ENCODE measurements at places on chromosomes 6 and 20.

DNA sequence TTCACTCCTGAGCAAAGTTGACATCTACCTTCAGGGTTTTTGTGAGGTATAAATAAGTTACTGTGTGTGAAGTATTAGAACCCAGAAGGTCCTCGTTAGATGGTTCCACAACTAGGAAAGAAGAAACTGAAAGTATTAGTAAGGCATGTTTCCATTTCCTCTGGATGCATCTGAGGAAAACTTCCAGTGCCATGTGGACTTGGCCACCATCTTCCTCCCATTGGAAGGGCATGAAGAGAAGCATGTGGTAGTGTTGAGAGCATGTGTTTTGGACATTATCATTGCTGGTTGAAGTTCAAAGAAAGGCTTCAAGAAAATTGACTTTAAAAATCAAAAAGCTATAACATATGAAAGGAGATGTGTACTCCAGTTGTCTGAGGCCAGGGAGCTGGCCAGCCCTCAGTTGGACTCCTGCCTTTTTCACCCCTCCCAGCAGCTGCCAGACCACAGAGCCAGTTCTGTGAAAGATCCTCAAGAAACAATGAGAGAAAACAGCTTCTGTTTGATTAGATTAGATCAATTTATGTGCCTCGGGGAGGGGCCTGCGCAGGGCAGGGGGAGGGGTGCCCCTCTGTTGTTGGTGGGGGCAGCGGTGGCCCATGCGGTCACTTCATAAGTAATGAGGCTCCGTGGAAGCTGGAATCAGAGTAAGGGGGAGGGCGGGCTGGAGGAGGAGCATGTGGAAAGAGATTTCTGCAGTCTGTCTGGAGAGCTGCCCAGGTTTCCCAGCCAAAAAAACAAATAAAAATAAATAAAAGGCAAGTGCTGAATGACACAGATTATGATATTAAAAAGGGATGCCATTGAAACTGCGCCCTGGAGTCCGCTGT is 154.0 kb downstream of the JARID2 start:
- DNase-seq: no peak

DNA sequence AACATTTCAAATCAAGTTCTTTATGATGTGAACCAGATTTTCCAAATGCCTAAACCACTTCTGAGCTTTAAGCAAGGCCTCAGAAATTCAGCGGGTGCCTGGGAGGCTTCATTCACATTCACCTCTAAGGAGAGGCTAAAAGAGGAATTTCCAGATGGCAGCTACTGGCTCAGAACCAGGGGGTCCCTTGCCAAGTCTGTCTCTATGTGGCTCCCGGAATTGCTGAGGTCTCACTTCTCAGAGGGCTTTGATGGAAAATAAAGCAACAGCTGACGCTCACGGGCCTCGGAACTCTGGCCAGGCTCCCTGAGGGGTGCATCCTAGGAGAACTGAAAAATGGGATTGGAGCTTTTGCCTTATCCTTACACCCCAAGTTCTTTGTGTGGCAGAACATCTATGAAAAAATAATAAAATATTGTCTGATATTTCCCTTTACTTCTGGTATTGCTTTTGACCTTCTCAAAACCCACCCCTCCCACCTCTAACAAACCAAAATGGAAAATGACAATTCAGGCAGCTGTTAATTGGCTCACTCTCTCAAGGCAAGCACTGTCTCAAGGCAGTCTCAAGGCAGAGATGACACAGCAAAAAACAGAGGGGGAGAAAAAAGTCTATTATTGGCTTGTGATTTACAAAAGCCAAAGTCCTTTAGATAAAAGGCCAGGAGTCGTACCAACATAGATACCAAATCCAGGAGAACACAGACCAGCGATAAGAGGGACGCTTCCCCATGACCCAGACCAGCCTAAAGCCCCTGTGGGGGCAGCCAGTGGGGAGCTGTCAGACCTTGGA is 21.8 kb upstream of the LRRN4 start:
- DNase-seq: no peak

DNA sequence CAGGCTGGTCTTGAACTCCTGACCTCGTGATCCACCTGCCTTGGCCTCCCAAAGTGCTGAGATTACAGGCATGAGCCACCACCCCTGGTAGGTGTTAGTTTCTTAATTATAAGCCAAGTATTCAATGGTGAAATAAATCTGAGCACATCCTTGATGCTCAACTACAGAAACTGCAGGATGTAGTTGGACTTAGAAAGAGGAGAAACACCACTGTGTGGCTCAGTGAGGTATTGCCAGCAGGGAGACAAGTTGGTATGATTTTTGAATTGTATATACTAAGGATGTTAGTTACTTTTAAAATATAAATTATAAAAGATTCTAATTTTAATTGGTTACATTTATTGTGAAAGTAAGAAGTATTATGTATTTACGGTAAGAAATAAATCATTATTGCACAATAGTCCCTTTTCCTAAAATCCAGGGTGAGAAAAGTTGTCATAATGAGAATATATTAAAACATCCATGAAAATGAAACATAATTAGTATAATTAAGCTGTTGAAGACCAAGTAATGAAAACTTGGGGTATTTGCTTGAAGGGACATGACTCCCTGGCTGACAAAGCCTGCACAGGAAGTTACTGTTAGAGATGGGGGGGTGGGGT is 17.6 kb downstream of the SLC18B1 start:
- no peak for DNase-seq

GRCh38 chr20:63234693-63235398 is 859 bp upstream of the BIRC7 start:
- DNase-seq: peak; percentile 12

- DNase-seq: no peak
Observed at GRCh38 chr20:35699957-35700624, 886 bp downstream of the ROMO1 start.

DNA sequence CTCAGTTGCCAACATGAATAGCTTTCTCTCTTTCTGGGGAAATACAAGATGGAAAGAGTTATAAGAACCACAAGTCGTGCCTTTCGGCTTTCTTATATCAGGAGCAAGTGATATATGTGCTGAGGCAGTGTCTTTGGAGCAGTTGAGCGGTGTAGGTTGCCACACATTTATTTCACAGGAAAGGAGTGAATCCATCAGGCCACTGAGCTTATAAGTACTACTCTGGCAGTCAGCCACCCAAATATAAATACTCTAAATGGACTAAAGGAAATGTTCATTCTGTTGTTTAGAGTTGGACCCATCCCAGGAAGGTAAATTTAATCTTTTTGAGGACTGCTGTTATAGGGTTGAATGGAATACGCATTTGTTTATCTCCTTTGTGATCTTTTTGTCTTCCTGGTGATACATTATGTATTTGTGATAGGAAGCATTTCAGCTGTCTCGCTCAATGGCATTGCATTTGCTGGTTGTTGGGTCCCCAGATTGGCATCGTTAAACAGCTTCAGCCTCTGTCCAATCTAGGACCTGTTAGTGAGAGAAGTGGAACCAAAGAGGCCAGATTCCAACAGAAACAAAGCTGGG is 139.7 kb downstream of the SOBP start:
- DNase-seq: no peak

DNA sequence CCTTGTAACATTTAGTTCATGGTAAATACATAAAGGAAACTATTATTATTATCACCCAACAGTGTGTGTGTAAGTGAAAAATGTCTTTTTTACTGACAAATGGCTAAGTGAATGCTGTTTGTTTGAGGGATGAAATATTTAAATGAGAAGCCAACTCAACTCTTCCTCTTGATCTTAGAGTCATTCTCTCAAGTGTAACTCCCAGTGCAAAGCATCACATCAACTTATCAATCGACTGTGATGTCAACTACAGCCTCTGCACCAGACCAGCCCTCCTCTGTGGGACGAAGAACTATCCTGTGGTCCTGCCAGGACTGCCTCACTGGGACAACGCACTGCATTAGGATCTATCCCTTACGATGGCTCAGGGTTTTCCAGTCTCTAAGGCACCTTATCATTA is 5.3 kb downstream of the C6orf15 start:
- DNase-seq: no peak

GRCh38 chr6:56419191-56419590 is 171.8 kb upstream of the COL21A1 start:
- DNase-seq: no peak

GRCh38 chr6:9634776-9635175 is 780.1 kb downstream of the TFAP2A start:
- no peak for DNase-seq

DNA sequence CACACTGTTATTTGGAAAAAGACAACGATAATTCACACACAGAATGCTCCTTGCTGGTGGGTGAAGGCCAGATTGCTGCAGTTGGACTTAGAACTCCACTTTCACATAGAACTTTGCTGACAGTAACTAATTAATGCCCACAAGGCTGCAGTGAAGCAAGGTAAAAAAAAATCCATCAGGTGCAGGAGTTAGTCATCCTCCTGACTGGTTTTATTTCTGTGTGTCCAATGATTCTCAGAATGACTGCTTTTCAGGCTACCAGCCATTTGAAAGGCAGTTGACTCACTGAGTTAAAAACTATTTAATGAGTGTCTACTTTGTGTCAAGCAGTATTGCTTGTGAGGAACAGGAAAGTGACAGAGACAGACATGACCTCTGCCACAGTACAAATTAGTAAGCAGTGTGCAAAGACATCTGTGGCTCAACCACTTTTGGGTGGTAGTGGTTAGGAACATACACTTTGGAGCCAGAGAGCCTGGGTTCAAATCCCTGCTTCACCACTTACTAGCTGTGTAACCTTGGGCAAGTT is 41.9 kb downstream of the ELOVL5 start:
- DNase-seq: no peak

DNA sequence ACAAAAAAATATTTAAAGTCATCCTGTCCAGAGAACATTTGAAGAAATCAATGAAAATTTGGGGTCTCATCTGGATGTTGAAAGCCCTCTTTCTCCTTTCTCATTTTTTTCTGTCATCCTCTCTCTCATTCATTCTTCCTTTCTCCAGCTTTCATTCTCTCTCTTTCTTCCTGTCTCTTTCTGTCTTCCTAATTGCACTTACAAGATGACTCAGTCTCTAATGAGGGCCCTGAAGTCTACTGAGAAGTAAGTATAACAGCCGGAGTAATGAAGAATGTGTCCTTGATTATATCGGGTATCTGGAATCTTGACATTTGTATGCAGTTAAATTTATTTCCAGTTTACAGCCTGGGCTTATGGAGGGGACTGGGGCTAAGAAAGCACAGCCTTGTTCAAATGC is 232.2 kb upstream of the SULF2 start:
- DNase-seq: no peak

- DNase-seq: no peak
Observed at GRCh38 chr6:145733810-145734209, 1.5 kb downstream of the EPM2A start.

- DNase-seq: no peak
Observed at GRCh38 chr20:47638851-47639250, 137.2 kb downstream of the NCOA3 start.

- DNase-seq: no peak
Observed at GRCh38 chr20:25553819-25554296, 31.5 kb downstream of the NINL start.

DNA sequence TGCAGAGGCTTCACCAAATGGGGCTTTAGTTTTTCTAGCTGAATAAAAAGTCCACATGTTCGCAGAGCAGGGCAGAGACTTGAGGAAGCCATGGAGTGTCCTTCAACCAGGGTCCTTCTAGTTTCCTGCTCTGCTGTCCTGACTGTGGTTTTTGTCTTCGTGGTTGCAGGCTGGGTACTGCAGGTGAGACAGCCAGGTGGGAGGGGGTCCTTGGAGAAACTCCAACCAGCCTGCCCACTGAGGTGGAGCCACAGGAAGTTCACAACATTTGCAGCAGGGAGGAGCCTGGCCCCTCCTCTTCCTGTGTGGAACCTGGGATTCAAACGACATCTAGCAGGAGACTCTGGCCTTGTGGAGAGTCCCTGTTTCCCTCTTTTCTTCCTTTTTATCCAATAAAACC is 68.8 kb upstream of the MYLIP start:
- no peak for DNase-seq

DNA sequence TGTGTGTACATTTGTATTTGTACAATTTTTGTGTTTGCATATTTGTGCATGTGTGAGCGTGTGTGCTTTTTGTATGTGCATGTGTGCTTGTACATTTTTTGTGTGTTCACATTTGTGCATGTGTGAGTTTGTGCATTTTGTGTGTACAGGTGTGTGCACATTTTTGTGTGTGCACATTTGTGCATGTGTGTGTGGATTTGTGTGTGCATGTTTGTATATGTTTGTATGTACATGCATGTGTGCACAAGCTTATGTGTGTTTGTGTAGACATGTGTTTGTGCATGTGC is 28.9 kb downstream of the PRR18 start:
- DNase-seq: no peak

- DNase-seq: no peak
Observed at GRCh38 chr6:117253785-117254184, 11.6 kb upstream of the VGLL2 start.

- no peak for DNase-seq
Observed at GRCh38 chr6:33604941-33605854, 15.9 kb upstream of the ITPR3 start.
